ENCODE measurements at places on chromosomes 1 and 21.
A peak's percentile ranks its signal among the peaks of the same experiment; 100 is the strongest.

GRCh38 chr1:72397786-72398185 is 115.4 kb upstream of the NEGR1 start:
- peak; percentile 68 for DNase-seq

DNA sequence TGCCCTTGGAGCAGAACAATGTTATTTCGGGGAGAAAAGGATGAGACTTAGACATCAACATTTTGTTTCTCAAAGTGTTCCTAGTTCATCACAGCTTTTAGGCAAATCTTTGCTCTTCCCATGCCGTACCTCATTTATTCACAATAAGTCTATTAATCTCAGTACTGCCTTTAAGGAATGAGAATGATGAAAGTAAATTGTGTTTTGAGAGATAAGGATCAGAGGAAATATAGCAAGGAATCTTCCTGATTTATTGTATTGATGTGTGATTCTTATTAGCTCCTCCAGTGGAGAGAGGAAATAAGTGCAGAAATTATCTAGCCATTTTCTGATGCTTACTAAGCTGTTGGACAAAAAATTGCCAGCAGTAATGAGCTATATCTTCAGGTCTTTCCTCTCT is 2.0 kb downstream of the POLR3C start:
- DNase-seq = no peak

- DNase-seq = peak; percentile 24
Measured at GRCh38 chr1:165496501-165496900, 47.3 kb upstream of the LRRC52 start.

DNA sequence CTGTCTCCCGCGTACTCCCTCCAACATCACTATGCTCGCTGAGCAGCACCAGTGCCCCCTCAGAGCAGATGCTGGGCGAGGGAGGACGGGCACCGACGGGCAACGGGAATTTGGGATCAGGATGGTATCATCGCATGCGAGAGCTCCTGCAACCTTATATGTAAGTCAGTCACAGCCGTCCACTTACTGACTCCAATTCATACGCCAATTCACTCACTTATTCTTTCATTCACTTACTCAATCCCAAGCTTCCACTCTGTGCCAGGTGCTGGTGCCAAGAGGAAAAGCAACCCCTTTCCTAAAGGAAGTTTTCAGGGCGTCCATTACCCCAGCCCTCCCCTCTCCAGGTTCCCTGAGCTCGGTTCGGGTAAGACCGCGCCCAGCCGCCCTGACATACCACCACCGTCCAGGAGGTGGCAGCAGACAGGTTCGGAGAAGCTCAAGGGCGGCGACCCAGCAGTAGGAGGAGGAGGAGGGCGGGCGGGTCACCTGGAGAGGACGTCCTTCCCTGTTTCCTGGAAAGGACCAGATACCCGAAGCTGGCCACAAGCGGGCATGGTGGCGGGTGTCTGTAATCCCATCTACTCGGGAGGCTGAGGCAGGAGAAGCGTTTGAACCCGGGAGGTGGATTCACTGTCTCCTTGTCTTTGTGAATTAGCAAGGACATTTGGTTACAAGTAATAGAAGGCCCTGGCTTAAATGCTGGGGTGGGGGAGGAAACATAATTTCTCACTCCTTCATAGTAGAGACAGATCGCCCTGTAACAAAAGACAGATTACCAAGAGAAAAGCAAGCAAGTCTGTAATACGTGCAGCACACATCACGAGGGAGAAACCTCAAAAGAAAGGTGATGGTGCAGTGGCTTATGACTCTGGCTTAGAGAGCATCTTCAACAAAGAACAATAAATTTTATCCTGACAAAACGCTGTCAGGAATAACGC is 7.6 kb upstream of the IL22RA1 start:
- DNase-seq = peak; percentile 97
